Glutamatergic neuron (in vitro differentiated cells): ENCODE measurements at places on chromosomes 4 and X. TPM values are rescaled to one million over a fixed set of nuclear protein-coding genes. Genes with fewer than 3 reads are reported as not detected.

DNA sequence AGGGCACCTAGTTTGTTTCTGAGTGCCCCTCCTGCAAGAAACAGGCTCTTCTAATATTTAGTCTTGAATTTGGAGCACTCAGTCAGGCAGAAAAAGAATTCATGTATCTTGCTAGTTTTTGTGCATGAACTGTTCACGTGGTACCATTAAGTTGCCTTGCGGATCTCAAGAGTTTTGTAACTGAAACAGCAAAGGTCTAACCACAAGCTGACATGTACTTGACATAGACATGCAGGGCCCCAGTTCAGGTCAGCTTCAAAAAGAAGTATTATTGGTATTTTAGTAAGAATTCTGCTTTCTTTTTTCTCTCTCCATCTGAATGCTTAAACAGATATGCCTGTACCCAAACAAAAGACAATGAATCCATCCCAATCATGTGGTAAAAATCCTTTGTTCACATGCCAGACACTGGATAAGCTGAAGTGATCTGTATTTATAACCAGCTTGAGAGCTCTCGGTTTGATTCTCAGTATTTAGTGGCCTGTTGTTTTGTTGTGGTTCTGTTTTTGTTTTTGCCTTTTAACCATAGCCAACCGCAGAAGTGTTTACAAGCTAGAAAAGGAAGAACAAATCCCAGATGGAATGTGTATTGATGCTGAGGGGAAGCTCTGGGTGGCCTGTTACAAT is 13.0 kb downstream of the RGN start:
- no peak for DNase-seq

DNA sequence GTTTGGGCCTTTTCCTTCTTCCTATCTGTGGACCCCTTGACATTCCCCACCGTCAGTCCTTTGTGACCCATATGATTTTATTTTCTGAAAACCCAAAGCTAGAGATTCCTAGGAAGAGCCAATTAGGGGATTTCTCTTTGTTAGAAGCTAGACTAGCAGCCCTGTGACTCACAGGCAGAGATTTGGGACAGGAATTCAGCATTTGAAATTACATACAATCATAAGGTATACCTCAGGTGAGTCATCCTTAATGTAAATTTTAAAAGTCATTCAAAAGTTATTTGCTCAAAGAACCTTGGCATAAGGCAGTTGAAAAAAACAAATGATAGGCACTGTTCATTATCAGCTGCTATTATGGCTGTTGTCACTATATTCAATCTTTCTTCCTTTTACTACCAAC is 40.6 kb downstream of the USP26 start:
- DNase-seq = no peak

GRCh38 chr4:11720292-11720691 is 291.6 kb upstream of the HS3ST1 start:
- no peak for DNase-seq

The TMEM31 gene
- not detected for total RNA-seq

GRCh38 chr4:73166212-73166611 is 92.4 kb downstream of the ANKRD17 start:
- no peak for DNase-seq

GRCh38 chr4:36286481-36286871 is 5.1 kb downstream of the DTHD1 start:
- DNase-seq = no peak

GRCh38 chrX:109914114-109914849 is 88.6 kb upstream of the TMEM164 start:
- no peak for DNase-seq

The LAGE3 gene
- total RNA-seq = 8.8 TPM

DNA sequence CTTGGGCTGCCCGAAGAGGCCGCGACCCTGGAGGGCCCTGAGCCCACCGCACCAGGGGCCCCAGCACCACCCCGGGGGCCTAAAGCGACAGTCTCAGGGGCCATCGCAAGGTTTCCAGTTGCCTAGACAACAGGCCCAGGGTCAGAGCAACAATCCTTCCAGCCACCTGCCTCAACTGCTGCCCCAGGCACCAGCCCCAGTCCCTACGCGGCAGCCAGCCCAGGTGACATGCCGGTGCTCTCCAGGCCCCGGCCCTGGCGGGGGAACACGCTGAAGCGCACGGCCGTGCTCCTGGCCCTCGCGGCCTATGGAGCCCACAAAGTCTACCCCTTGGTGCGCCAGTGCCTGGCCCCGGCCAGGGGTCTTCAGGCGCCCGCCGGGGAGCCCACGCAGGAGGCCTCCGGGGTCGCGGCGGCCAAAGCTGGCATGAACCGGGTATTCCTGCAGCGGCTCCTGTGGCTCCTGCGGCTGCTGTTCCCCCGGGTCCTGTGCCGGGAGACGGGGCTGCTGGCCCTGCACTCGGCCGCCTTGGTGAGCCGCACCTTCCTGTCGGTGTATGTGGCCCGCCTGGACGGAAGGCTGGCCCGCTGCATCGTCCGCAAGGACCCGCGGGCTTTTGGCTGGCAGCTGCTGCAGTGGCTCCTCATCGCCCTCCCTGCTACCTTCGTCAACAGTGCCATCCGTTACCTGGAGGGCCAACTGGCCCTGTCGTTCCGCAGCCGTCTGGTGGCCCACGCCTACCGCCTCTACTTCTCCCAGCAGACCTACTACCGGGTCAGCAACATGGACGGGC is 579 bp downstream of the ABCD1 start:
- no peak for DNase-seq

The HS6ST2 gene
- 2.9 TPM for total RNA-seq

The SLC4A4 gene
- total RNA-seq = 0.86 TPM

The ADH1C gene
- total RNA-seq = not detected

DNA sequence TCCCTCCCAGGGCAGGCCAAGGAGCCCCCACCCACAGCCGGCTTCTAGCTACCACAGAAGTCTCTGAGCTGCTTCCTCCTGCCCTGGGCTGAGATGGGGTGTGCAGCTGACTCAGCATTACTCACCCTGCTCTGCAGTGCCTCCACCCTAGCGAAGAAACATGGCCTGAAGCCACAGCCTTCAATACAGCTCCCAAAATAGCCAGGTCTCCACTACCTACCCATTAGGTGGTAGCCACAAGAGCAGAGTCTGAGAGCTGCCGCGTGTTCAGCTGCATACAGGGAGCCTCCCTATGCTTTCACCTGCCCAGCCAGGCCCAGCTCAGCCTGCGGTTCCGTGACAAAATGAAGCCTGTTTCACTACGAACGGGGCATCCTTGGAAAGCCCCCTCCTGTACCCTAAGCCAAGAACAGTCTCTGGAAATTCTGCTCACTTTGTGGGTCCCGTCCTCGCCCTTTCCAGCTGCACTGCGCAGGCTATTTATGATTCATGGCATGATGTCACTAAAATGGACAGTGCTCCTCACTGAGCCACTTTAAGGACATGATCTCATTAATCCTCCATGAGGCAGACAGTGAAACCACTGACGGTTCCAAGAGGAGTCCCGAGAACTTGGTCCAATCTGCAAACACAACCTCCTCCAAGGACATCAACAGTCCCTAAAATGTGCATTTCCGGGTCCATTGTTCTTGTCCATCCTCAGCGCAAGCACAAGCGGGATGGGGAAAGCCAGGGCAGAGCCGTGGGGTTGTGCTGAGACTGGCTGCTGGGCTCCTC is 20.2 kb downstream of the WDR1 start:
- no peak for DNase-seq

The XAGE1A gene
- total RNA-seq = not detected
